ENCODE measurements at places on chromosomes 5 and 9.

GRCh38 chr9:105928416-105928815 is 234.1 kb downstream of the TMEM38B start:
- DNase-seq: no peak

DNA sequence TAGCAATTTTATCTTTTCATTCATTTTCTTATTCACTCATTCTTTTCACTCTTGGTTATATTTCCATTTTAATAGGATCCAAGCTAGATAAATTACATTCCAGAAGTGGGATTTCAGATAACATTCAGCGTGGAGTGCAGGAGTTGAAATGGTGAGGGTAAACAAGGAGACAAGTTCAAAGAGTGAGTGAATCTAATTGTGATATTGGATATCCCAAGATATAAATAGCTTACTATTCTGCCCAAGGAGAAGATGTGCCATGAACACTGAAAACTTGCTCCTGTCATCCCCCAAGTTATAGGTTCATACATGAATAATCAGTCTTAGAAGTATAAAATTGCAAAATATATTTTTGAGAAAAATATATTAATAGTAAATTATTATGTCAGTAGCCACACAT is 459.3 kb downstream of the CETN3 start:
- no peak for DNase-seq

- no peak for DNase-seq
Observed at GRCh38 chr9:136931611-136932130, 12.9 kb downstream of the FBXW5 start.

DNA sequence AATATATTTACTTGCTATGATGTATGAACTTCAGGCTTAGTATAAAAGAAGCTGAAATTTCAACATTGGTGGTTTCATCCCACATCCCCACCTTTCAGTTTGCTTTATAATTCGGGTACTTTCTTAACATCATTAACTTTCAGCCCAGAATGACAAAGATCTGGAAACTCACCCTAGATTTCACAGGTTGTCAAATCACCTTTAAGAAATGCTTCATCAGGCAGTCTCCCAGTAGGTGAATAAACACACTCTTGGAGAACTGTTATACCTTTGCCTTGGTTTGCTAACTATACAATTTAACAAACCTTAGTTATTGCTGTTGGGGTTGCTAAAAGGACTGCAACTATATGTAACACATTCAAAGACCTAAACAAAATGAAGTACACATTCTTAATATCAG is 54.4 kb downstream of the MLANA start:
- no peak for DNase-seq

- no peak for DNase-seq
Observed at GRCh38 chr9:25658571-25658970, 19.7 kb downstream of the TUSC1 start.

GRCh38 chr5:181281077-181281983 is 20.4 kb upstream of the TRIM52 start:
- no peak for DNase-seq

GRCh38 chr9:84450029-84450428 is 109.5 kb upstream of the SLC28A3 start:
- DNase-seq: no peak

DNA sequence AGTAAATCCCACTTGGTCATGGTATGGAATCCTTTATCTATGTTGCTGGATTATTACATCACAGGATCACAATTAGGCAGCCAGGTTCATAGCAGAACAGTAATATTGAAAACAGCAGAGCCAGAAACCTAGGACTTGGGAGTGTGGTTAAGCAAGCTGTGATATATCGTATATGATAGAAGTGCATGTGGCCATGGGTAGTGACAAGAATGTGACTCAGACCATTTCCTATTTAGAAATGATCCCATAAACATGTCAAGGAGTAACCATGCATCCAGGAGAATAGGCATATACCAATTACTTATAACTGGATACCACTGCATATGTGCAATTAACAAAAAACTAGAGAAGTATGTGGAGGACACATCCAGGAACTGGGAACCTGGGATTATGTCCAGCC is 31.2 kb downstream of the AMBP start:
- no peak for DNase-seq

DNA sequence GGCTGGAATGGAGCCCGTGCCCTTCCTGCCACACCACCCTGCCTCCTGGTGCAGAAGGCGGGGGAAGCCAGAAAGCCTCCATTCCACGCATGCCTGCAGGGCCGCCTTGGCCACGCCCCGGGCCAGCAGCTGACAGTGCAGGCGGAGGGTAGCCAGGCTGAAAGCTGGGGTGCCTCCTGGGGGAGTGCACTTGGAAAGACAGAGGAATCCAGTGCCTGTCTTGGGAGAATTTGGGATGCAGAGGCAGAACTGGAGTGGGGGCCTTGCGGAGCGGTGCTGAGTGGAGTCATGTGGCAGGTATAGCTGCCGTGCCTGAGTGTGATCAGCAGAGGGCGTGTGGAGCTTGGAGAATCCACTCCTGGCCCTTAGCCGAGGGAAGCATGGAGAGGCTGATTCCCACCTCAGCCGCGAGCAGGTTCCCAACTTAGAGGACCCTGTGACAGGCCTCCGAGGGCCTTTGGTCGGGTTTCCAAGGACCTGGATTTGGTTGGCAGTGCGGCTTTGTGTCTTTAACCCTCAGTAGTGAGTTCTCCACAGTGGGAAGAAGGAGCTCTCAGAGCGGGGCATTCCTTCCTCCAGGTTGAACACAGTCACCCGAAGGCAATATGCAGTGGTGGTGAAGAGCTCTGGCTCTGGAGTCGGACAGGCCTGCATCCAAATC is 9.1 kb upstream of the URM1 start:
- DNase-seq: peak; percentile 44

- no peak for DNase-seq
Observed at GRCh38 chr9:135105938-135106491, 18.5 kb downstream of the OLFM1 start.

DNA sequence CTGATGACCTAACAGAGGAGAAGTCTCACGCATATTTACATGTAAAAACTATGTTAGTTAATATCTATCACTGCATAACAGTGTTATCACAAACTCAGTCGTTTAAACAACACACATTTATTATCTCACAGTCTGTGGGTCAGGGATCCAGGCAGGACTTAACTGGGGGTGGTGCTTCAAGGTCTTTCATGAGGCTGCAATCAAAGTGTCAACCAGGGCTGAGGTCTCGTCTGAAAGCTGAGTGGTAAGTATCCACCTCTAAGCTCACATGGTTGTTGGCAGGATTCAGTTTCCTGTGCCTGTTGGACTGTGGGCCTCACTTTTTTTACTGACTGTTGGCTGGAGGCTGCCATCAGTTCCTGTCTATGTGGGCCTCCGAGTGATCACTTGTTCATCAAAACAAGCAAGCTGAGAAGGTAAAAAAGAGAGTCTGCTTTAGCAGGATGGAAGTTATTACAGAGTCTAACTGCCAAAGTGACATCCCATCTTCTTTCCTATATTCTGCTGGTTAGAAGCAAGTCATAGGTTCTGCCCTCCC is 188.6 kb downstream of the CARTPT start:
- DNase-seq: no peak

DNA sequence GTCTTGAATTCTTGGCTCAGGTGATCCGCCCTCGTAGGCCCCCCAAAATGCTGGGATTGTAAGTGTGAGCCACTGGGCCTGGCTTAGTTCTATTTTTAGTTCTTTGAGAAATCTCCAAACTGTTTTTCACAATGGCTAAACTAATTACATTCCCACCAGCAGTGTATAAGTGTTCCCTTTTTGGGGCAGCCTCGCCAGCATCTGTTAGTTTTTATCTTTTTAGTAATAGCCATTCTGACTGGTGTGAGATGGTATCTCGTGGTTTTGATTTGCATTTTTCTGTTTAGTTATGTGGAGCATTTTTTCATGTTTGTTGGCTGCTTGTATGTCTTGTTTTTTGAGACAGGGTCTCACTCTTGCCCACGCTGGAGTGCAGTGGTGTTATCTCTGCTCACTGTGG is 28.2 kb downstream of the CNOT6 start:
- DNase-seq: no peak

DNA sequence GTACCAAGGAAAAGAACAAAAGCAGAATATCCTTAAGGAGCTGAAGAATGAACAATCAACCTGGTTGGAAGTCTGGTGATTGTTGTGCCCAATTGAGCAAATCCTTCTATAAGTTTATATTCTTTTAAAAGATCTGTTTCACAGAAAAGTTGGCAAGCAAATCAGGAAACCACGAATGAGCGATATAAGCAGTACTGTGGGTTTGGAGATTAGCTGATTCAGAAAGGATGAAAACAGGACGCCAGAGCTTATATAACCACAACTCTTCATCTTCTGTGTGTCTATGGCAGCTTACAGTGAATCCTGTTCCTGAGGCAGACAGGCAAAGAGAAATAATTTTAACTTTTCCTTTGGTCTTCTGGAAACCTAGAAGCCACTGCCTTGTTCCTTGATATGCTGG is 61.7 kb downstream of the SLC38A9 start:
- no peak for DNase-seq

DNA sequence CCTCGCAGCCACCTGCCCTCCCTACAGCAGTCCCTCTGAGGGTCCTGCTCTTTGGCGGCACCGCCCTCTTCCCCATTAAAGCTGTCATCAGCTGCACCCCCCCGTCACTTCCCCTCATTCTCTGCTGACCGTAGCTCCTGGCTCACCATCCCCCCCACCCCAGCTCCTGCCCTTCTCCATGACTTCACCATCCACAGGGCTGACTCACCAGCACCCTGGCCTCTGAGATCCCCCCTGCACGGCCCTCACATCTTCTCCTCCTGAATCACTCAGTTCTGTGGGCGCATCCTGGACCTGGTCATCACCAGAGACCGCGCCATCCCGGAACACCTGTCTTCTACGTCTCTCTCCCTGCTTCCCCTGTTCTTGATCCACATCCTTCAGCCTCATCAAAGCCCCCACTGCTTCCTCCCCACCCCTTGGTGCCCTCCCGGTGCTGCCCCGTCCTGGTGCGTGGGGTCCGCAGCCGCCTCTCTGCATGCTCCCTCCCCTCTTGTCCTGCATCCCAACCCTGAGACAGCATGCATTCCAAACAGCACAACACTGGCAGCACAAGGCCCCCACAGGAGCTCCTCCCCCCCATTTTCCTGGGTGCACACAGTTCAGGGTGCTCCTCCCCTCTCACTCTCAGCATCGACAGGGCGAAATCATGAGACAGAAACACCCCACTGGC is 12.9 kb downstream of the FLT4 start:
- DNase-seq: no peak

DNA sequence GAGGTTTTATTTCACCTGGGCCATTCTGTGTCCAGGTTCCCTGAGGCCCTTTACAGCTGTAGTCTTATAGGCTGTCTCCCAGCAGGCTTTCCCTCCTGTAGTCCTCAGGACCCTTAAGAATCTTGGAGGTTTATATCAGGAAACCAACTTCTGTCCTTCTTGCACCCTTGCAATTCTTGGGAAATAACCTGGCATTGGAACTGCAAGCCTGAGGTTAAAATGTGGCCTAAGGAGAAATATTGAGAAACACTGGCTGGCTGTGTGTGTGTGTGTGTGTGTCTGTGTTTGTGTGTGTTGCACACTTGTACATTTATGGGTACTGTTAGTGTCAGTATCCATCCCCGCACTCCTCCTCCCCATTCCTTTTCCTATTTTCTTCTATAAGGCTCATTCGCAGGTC is 168.9 kb downstream of the PAPPA start:
- no peak for DNase-seq

DNA sequence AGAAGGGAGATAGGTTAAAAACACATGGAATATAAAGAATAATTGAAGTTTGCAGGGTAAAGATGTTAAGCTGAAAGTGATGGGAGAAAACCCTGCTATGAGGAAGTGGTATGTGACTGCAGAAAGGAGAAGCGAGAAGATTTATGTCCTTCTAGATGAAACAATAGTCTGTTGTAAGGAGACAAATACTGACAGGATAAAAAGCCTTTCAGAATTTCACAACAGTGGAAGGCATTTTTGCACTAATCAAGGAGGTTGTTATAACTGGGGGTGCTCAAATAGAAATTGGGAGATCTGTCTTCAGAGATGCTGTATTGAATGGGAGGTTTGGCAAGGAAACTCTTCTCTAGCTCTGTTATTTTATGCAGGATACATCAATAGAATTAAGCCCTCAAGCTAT is 69.6 kb downstream of the NMUR2 start:
- DNase-seq: no peak

DNA sequence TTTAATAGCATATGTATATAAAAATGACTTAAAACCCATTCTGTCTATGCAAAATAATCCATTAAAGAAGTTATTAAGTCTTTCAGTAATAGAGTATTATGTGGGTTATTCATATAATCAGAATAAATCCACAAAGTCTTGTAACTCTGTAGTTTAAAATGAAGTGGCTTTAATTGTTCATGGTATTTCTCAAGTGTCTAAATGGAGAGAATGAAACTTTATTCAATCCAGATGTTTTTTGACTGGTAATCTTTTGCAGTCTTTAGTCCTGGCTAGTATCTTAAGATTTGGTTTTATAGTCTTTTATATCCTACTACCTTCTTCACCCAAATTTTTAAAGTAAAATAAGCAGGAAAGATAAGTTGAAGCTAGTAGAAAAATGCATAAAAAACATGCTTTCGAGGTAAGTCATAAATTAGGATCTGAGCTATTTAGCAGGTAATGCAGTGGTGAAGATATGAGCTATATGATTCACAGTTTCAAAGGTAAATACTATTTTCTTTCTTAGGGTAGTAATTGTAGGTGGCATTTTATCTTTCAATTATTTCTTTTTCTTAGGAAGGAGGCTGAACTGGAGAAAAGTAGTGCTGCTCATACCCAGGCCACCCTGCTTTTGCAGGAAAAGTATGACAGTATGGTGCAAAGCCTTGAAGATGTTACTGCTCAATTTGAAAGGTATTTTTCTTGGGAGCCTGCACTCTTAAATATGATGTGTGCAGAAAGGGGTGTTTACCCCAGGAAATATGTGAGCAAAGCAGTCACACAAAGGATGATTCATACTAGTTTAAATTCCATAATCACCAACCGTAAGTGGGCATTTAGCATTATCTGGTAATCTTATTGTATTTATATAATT is 17.9 kb downstream of the HMMR start:
- DNase-seq: no peak

DNA sequence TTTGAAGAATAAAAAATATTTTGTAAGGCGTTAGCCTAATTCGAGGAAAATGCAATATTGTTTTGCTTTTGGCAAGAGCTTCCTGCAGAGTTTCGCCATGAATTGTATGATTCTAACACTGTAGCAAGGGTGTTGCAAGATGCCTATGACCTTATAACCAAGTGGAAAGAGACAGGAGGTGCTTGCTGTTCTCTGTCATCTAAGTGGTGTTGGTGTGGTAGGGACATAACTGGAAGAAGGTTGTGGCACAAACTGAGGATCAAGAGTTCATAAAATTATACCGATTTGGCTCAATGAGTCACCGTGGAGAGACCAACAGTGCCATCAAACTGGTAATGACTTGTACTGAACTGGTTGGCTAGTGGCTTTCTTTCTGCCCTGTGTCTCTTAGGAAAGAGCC is 6.3 kb downstream of the STC2 start:
- no peak for DNase-seq

DNA sequence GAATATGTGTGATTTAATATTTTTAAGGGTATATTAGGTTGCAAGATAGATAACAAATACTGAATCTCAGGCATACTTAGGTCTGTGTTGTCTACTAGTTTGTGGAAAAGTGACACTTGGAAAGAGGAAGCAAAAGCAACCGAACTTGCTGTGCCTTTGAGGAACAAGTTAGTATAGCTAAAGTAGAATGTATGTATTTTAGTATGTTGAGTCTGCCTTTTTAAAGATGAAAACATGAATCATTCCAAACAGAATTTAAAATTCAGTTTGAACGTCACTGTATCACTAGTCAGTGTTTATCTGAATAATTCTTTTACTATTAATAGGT is 12.9 kb downstream of the TLE4 start:
- no peak for DNase-seq

Data from activated T-helper 9 cell treated with anti-CD3 and anti-CD28 coated beads, Interleukin-2, amount 50 U/mL, for 16 hours (primary cell).